Hematopoietic multipotent progenitor cell (in vitro differentiated cells): ENCODE measurements at places on chromosomes 2 and 18.

DNA sequence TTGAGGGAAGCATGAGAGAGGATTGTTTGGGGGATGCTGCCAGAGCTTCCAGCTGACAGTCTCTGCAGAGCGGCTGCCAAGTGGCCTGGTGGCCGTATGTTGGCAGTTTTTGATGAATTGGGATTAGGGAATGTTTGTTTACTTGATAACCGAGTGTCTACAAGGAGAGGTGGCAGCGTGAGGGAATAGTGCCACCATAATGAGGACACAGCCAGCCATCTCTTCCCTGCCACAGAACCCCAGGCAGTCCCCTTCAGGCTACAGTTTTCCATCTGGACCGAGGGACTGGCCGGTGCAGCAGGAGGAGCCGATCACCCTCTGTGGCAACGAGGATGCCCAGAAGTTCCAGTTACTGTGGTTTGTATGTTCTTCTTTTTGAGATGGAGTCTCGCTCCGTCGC lies 55.2 kb downstream of the TRAPPC12 start:
- no peak for DNase-seq

DNA sequence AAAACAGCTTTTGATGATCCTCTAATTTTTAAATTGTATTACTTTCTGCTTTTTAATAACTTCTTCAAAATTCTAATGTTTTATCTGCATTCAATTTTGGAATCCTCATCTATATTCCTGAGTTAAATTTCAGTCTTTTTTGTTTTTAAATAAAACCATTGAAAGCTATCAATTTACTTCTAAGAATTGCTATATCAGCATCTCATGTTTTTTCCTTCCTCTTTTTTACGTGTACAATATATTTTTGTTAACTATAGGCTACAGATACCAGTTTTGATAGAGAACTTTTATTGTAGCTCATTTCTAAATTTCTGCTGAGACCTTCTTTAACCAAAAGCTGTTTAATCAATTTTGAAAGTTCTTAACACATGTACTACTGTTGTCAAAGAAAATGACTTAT lies 84.5 kb downstream of the SS18 start:
- DNase-seq, result no peak

- DNase-seq, result no peak
Observed at GRCh38 chr2:149449017-149449416, 118.6 kb downstream of the LYPD6 start.

DNA sequence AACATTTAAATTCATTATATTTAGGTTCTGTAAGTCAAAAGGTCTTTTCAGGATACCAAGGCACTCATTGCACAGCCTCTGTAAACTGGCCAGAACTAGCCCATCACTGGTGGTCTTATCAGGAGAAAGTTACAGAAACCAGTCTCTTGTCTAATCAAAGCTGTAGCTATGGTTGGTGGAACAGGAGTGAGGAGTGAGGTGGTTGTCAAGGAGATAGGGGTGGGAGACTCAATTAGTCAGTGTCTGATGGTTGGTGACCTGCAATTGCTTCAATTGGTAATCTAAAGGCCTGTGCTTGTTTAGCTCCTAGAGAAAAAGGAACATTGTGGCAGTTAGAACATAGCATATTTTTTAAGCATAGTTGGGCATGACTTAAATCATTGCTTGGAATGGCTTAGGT lies 458.6 kb upstream of the CDH2 start:
- DNase-seq, result no peak

DNA sequence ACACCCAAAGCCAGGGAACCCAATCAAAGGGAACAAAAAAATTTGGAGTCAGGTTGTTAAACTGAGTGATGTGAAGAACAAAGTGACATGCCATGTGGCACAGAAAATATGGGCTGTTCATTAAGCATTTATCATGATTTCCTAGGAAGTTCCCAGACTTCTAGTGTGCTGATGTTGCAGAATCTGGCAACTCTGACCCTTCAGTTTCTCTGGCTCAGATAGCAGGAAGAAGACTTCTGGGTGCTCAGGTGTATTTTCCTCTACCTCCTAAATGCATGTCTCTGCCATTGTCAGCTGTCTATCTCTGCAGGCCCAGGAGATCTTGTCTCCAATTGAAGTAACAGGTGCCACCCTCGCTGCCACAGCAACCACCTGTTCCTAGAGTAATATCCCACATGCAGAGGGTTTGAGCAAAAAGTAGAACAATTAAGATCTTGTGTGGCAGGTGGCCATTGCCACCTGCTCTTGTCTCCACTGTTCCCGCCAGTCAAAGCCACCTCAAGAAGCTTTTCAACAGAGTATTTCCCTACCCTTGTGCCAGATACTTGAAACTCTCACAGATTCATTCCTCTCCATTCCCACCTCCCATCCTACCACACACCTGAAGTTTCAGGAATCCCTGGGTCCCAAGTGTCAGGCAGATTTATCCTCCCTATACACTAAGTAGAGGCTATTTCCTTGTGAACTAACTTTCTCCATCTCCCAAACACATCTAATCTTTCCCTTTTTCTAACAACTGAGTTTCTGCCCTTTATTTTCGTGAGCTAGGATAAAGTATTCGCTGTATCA lies 533.7 kb upstream of the CHAC2 start:
- DNase-seq, result no peak

GRCh38 chr2:150917961-150918713 lies 343.5 kb downstream of the RBM43 start:
- no peak for DNase-seq

DNA sequence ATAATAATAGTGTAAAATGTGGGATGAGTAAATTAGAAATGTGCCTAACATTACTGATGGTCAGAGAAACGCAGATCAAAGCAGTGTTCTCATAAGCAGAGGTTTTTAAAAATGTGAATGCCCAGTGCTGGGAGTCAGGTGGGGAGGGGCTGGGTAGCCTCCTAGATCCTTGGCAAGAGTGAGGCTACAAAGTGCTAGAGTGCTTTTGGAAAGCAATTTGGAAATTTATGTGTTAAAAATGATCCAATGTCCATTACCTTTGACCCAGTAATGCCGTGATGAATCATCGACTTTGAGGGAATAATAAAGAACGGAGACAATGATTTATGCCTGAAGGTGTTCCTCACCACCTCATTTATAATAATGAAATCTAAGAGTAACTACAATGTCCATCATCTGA lies 44.9 kb upstream of the TWIST2 start:
- DNase-seq, result no peak

DNA sequence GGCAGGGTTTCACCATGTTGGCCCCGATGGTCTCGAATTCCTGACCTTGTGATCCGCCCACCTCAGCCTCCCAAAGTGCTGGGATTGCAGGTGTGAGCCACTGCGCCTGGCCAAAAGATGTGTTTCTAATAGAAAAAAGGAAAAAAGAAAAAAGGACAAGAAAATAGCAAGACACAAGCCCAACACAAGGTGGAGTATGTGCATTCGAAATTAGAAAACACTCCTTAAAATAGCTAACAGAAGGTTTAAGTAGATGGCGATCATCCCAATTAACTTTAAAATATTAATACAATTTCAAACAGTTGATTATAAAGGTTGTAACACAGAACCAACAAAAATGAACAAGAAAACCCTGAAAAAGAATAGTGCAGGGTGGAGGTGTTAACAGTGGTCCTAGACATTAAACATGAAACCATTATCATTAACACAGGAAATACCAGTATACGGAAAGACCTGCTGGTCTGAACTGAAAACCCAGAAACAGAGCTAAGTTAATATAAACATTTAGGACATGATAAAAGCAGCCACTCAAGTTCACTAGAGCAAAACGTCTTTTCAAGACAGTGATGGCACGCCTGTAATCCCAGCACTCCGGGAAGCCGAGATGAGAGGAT lies 57.9 kb downstream of the HDLBP start:
- DNase-seq, result no peak

- no peak for DNase-seq
Observed at GRCh38 chr18:31044926-31045325, 2.4 kb upstream of the DSC3 start.

- DNase-seq, result no peak
Observed at GRCh38 chr2:21155365-21156136, 31.8 kb downstream of the TDRD15 start.

DNA sequence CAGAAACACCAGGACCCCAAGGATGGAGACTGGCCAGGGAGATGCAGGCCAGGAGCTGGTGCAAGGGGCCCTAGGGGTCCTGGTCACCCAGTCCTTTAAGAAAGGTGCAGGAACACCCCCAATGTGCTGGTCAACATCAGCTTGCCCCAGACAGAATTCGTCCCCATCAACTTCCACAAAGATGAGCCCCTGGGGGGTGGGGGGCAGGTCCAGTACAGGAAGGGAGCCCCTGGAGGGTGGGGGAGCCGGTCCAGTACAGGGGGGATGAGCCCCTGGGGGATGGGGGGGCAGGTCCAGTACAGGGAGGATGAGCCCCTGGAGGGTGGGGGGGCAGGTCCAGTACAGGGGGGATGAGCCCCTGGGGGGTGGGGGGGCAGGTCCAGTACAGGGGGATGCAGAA lies 160.7 kb upstream of the SALL3 start:
- no peak for DNase-seq

DNA sequence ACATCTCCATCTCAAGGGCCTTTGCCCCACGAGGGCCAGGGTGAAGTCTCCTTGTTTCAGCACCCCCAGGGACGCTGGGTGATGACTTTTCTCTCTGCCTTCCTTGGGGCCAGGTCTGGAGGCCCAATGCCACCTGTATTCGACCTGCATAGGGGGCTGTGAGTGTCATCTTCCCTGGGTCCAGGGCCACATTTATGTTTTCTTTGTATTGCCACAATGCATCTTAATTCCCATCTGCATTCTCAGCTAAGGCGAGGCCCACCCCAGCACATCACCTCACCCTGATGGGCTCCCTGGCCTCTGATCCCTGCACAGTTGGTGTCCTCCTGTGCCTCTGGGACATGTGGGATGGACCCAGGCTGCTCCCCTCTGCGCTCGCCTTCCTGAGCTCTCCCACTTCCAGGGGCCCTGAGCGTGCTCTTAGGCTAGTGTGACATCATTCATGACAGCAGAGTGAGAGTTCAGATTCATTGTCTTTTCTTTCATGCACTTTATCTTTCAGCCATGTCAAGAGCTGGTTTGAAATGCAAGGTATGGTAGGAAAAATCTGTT lies 122.0 kb upstream of the COPS8 start:
- DNase-seq, result no peak
